Tracheal epithelial cell (primary cell): ENCODE measurements at places on chromosomes 7 and 10. TPM values are rescaled to one million over a fixed set of nuclear protein-coding genes. Genes with fewer than 3 reads are reported as not detected.

Gene FAM25C
- not detected in 2 replicates for total RNA-seq

Gene ASZ1
- not detected in 2 replicates for total RNA-seq

Gene LRRC4
- 1.7 TPM in 2 replicates for total RNA-seq

Gene RNF148
- not detected in 2 replicates for total RNA-seq

Gene CDHR3
- total RNA-seq = 0.48 and 3.2 TPM in 2 replicates

Gene AKR1C4
- total RNA-seq = not detected in 2 replicates

Gene NOS3
- 0.64 TPM in 1 of 2 replicates, not detected in the other for total RNA-seq

Gene NOD1
- 4.9 and 7.5 TPM in 2 replicates for total RNA-seq

Gene TUBB8
- total RNA-seq = not detected in 2 replicates

Gene JAZF1
- 1.2 and 1.5 TPM in 2 replicates for total RNA-seq

Gene TFEC
- under 0.01 TPM in 1 of 2 replicates, not detected in the other for total RNA-seq

Gene PRSS37
- total RNA-seq = not detected in 2 replicates

Gene FFAR4
- total RNA-seq = not detected in 2 replicates

Gene CLDN12
- 55.8 and 62.2 TPM in 2 replicates for total RNA-seq

Gene GPR26
- not detected in 2 replicates for total RNA-seq

Gene TSPAN33
- total RNA-seq = 3.9 and 4.0 TPM in 2 replicates

Gene ERVW-1
- not detected in 2 replicates for total RNA-seq

Gene VOPP1
- 81.0 and 81.6 TPM in 2 replicates for total RNA-seq

Gene ABCA13
- total RNA-seq = 0.24 and 1.5 TPM in 2 replicates

Gene TMEM60
- 5.3 and 7.5 TPM in 2 replicates for total RNA-seq

Gene CC2D2B
- total RNA-seq = not detected in 2 replicates

Gene KEL
- 0.72 TPM in 1 of 2 replicates, not detected in the other for total RNA-seq

Gene ZP3
- total RNA-seq = 41.7 and 43.9 TPM in 2 replicates

Gene AGBL3
- total RNA-seq = 0.64 and 0.96 TPM in 2 replicates

Gene NME8
- total RNA-seq = not detected in 2 replicates

Gene EEF1AKMT2
- total RNA-seq = 15.4 and 17.9 TPM in 2 replicates

Gene NUP42
- total RNA-seq = 29.4 and 31.8 TPM in 2 replicates

Gene ST8SIA6
- 0.64 TPM in 1 of 2 replicates, not detected in the other for total RNA-seq

Gene FKBP14
- total RNA-seq = 15.6 and 27.2 TPM in 2 replicates

Gene HOXA2
- total RNA-seq = not detected in 2 replicates

Gene HECW1
- not detected in 2 replicates for total RNA-seq

Gene TMEM270
- not detected in 2 replicates for total RNA-seq

Gene RARRES2
- 0.21 and 9.2 TPM in 2 replicates for total RNA-seq

Gene SPOCK2
- 14.2 TPM in 1 of 2 replicates, not detected in the other for total RNA-seq

Gene FKBP6
- total RNA-seq = not detected in 2 replicates

Gene NPC1L1
- under 0.01 TPM in 1 of 2 replicates, not detected in the other for total RNA-seq

Gene VIPR2
- total RNA-seq = not detected in 2 replicates

Gene ADIRF
- total RNA-seq = 2.4 and 72.5 TPM in 2 replicates

Gene IQUB
- total RNA-seq = 0.24 and 0.43 TPM in 2 replicates

Gene SUN3
- total RNA-seq = not detected in 2 replicates

Gene OR9A2
- total RNA-seq = not detected in 2 replicates

Gene PCDH15
- total RNA-seq = not detected in 2 replicates

Gene AKR1C8
- not detected in 2 replicates for total RNA-seq

Gene RGR
- total RNA-seq = not detected in 2 replicates

Gene IGF2BP3
- 7.5 and 26.0 TPM in 2 replicates for total RNA-seq

Gene ANKRD1
- total RNA-seq = 0.21 and 21.2 TPM in 2 replicates

Gene NEURL1
- 0.24 and 0.85 TPM in 2 replicates for total RNA-seq
